ENCODE measurements at places on chromosomes 2 and 18.

DNA sequence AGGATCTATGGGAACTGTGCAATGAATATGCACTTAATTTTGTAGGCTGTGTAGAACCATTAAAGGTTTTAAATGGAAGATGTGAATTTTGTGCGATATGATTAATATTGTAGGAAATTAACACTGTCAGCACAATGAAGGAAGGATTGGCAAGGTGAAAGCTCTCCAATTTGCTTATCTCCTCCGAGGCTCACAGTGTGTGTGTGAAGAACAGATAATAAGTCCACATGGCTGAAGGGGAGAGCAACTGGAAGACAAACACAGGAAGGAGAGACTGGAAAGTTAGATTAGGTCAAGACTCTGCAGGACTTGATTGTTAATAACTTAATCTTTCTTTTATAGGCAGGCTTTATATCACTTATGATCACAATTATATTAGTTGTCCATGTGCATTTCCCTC is 269.7 kb upstream of the VRK2 start:
- DNase-seq, result no peak

GRCh38 chr2:8461341-8461740 is 220.5 kb upstream of the ID2 start:
- no peak for DNase-seq

DNA sequence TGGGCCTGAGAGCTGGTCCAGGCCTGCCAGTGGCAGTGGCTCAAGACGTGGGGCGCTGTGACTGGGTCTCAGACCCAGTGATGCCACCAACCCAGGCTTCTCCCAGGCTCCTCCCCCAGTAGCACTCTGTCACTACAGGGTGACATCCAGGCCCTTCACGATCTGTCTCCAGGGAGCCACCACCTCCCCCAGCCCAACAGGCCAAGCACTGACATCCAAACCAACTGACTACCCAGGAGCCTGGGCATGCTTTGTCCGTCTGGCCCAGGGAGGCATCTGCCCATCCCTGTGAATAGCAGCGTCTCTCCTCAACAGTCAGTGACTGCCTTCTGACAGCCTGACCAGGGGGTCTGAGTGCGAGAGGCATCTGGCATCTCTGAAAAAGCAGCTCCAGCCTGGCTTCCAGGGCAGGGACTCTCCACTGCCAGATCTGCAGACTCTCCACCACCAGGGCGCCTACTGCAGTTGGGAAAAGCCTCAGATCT is 13.0 kb downstream of the TEX44 start:
- DNase-seq, result no peak

DNA sequence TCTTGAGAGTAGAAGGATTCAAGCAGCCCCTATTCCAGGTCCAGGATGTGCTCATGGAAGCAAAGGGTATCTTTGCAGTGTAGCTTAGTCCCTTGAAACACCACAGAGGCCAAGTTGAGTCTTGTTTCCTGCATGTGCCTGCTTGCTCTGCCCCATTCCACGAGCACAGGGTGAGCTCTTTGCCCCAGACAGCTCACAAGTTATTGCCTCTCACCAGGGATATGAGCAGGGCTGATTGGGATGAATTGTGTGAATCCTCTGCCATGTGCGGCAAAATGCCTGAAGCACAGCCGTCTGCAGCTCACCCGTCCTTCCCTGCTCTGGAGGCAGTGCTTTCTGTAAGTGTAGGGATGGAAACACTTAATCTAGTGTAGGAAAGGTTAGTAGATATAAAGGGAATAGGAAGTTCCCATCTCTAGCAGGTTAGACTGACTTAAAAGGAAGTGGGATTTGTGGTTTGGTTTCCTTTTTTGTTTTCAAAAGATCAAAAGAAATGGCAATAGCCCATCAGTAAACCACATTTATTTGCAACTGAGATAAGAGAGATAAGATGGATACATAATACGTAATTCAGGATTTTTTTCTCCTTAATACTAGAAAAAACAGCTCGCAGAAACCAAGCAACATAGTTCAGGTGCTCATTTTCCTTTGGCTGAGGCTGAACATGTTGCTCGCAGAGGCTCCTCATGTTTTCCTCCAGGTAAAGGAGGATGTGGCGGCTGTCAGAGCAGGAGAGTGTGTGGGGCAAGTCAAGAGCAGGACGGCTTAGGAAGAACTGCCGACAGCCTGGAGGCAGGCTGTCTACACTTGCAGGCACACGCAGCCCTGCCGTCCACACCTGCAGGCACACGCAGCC is 41.4 kb downstream of the TMEM182 start:
- DNase-seq, result no peak

- no peak for DNase-seq
Measured at GRCh38 chr2:223696719-223697118, 94.6 kb upstream of the SCG2 start.

DNA sequence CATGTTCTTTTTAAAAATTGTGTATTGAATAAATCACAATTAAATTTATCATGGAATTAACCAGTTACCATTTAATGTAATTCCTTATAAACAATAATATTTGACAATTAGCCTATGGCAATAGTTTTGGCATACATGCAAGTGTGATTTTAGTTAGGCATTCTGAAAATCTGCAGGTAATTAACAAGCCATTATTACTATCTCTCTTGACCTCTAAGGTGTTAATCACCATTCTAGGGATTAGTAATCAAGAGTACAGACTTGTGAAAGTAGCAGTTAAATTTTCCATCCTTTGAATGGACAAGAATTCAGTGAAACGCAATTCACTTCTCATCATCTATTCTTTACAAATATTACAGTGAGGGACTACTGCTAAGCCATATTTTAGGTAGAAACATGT is 127.7 kb upstream of the CHST9 start:
- no peak for DNase-seq

DNA sequence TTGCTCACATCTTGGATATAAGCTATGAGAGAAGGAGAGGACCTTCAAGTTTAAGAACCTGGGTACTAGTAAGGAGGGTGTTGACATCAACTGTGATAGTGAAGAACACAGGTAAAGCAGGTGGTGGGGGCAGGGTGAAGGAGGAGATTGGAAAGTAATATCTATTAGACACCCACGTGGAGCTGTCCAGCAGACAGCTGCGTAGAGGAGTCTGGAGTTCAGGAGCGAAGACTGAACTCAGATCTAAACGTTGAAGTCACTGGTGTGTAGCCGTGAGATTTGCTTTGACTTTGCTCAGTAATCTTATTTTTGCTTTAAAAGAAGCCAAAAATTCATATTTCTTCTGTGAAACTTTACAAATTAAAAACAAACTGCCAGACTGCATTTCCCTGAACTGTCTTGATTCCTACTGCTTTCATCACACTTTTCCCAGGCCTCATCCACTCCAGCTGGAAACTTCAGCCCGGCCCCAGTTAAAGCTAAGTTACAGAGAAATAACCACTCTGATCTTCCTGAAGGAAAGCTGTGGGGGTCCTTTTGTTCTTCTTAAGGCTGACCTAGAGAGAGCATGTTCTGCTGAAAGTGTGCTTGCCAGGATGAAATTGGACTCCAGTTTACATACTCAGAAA is 533.3 kb downstream of the CNTNAP5 start:
- no peak for DNase-seq

GRCh38 chr2:62409442-62409841 is 96.6 kb downstream of the TMEM17 start:
- no peak for DNase-seq

GRCh38 chr2:17894005-17894404 is 15.5 kb downstream of the KCNS3 start:
- DNase-seq, result no peak

DNA sequence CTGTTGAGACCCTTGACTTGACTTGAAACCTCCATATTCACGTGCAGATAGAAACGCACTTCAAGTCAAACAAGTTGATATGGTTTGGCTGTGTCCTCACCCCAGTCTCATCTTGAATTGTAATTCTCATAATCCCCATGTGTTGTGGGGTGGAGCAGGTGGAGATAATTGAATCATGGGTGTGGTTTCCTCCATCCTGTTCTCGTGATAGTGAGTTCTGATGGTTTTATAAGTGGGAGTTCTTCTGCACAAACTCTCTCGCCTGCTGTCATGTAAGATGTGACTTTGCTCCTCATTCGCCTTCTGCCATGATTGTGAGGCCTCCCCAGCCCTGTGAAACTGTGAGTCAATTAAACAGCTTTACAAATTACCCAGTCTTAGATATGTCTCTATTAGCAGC is 21.4 kb downstream of the SLC3A1 start:
- DNase-seq, result no peak

GRCh38 chr18:27695052-27695451 is 481.9 kb downstream of the CDH2 start:
- DNase-seq, result no peak

- no peak for DNase-seq
Measured at GRCh38 chr2:199811346-199811745, 39.6 kb downstream of the FTCDNL1 start.

- DNase-seq, result no peak
Measured at GRCh38 chr2:177327009-177327408, 62.5 kb upstream of the NFE2L2 start.

DNA sequence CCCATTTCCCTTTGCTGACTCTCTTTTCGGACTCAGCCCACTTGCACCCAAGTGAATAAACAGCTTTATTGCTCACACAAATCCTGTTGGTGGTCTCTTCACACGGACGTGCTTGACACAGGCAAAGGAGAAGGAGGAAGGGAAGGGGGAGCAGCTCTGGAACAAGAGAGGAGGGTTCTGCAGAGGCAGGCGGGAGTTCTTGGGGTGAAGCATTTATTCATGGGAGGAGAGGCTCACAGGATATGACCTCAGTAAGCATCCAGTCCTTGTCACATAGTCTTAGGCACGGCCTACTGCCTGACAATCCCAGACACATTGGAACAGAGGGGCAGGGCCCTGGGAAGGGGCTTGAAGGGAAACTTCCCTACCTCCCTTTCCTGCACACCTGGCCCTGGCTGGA is 171.7 kb upstream of the HS6ST1 start:
- no peak for DNase-seq

GRCh38 chr2:3712424-3712823 is 9.0 kb downstream of the DCDC2C start:
- DNase-seq, result no peak

DNA sequence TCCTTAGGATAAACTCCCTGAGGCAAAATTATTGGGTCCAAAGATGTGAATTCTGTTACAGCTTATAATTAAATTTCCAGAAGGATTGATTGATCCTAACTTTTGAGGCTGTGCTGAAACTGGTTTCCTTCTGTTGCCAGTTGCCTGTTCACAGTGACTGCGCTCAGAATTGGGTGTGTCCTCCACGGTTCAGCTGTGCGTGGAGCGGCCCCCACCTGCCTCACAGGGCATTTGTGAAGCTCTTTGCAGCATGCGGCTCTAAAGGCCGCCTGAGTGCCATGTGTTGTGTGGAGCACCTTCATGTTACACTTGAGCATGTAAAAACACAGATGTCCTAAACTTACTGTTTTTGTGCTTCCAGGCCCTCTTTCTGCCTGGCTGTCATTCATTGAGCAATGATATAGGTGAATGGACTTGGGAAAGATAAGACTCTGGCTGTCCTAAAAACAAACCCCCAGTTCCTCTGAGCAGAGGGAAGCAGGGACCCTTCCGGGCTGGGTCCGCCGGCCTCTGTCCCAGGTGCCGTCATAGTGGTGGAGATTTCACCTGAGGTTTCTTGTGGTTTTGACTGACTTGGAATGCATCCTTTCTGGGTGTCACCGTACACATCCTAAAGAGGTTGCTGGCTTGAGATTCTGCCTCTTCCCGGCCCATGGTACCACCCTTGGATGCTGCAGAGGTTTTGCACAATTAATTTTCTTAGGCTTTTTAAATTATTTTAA is 173.6 kb downstream of the LDLRAD4 start:
- no peak for DNase-seq

DNA sequence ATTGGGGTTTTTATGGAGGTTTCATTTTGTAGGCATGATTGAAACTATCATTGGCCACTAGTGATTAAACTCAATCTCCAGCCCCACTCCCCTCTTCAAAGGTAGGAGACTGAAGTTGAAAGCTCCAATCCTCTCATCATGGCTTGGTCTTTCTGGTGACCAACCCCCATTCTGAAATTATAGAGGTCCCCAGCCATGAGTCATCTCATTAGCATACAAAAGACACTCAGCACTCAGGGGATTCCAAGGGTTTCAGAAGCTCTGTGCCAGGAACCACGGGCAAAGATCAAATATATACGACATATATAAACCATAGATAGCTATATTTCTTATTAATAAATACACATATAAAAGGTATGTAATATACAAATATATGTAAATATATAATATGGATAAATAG is 256.0 kb upstream of the POU3F3 start:
- DNase-seq, result no peak

DNA sequence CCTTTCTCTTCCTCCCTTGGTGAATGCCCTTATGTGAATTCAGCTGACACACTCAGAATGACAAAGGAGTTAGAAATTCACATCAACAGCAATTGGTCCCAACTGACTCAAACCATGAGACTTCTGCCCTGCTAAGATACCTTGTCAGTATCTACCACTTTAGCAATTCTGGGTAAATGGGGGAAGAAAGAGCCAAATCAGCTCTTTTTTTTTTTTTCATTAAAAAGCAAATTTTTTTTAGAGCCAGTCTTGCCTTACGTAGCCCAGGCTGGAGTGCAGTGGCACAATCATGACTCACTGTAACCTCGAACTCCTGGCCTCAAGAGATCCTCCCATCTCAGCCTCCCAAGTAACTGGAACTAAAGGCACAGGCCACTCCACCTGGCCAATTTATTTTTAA is 1.7 kb upstream of the PPP4R1 start:
- no peak for DNase-seq

DNA sequence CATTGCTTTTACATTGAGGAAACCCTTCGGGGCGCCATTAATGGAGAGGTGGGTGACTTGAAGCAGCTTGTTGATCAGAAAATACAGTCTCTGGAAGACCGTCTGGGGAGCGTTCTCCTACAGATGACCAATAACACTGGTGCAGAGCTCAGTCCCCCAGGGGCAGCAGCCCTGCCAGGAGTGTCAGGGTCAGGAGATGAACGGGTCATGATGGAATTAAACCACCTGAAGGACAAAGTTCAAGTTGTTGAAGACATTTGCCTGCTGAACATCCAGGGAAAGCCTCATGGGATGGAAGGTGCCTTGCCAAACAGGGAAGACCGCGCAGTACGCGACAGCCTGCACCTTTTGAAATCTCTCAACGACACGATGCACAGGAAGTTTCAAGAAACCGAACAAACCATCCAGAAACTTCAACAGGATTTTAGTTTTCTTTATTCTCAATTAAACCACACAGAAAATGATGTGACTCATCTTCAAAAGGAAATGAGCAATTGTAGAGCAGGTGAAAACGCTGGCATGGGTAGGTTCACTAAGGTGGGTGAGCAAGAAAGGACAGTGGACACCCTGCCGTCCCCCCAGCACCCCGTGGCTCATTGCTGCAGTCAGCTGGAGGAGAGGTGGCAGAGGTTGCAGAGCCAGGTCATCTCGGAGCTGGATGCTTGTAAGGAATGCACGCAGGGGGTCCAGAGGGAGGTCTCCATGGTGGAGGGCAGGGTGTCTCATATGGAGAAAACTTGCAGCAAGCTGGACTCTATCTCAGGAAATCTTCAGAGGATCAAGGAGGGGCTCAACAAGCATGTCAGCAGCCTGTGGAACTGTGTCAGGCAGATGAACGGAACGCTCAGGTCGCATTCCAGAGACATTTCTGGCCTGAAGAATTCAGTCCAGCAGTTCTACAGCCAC is 45.0 kb downstream of the EMILIN2 start:
- no peak for DNase-seq

All from glomerular endothelial cell (primary cell).